ENCODE measurements at places on chromosomes 6 and 20.

- DNase-seq: no peak
These were observed 5.7 kb upstream of the FKBP5 start for GRCh38 chr6:35694462-35694861.

DNA sequence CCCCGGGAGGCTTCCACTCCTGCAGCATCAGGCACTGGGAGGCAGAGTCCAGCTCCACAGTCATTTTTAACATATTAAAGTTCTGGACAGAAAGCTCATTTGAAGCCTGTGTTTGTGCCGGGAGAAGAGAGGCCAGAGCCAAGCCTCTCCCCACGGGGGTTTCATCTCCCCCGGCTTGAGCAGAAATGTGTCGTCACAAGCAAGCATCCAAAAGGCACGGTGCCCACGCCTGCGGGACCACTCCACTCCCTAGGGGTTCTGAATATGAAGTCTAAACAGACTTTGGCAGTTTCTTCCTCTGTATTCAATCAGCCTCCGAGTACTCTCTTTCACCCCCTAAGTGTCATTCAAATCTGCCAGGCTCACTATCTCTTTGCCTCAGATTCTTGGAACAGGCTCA lies 75.3 kb downstream of the STK35 start:
- no peak for DNase-seq

GRCh38 chr6:87155842-87156815 lies 764 bp downstream of the ZNF292 start:
- peak; percentile 36 for DNase-seq

GRCh38 chr6:80862756-80863155 lies 756.3 kb downstream of the BCKDHB start:
- no peak for DNase-seq

GRCh38 chr6:137933696-137934095 lies 66.6 kb downstream of the TNFAIP3 start:
- DNase-seq: no peak

DNA sequence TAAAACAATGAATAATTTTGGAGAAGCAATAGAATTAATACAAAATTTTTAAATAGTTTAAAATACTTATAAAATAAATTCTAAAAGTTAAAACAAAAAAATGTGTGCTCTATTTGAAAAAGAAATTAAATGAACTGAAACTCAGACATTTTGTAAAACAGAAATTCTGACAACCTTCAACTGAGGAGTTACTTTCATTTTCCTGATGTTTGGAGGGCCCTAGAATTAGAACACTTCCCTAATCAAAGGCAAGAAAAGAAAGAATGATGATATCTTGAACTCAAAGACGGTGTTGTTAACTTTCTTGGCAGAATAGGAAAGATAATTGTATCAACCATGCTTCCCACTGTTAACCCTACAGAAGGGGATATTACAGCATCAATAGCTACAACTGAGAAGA lies 27.9 kb downstream of the SNX14 start:
- DNase-seq: no peak

DNA sequence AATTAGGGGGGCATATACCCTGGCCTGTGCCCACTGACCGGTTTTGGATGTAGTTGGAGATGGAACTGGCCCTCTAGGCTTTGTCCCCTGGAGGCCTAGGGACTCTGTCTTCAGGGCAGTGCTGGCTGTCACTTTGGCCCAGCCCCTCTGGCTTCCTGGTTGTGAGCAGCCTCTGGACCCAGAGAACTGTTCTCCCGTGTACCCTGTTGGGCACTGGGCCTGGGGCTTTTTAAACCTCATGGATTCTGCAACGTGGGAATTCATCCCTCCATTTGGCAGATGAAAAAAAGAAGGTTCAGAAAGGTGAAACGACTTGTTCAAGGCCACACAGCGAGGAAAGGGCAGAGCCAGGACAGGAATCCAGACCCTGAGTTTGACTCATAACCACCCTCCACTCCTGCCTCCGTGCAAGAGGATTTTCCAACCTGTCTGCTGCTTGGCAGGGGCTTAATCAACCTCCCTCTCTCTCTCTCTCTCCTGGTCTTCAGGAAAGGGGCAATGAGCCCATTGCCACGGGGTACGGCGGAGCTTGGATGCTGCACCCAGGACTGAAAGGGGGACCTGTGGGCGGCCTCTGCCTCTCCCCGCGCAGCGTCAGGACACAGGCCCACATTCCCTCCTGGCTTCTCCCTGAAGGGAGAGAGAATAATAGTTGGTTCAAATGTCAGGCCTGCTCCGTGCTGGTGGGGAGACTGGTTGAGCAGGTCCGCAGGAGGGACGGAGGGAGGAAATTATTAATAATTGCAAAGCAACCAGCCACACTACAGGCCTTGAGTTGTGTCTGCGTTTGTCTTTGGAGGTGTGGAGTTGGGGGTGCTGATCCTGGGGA lies 56.0 kb downstream of the CEBPB start:
- DNase-seq: no peak
